NCI-H2081 (cell line): ENCODE measurements at places on chromosomes 7 and 10.
A peak's percentile ranks its signal among the peaks of the same experiment; 100 is the strongest.

- DNase-seq = no peak
Measured at GRCh38 chr10:108633046-108633445, 1290.3 kb downstream of the XPNPEP1 start.

- DNase-seq = no peak
Measured at GRCh38 chr10:17209881-17210280, 8.4 kb upstream of the TRDMT1 start.

- DNase-seq = no peak
Measured at GRCh38 chr10:122194251-122194650, 76.8 kb upstream of the BTBD16 start.

DNA sequence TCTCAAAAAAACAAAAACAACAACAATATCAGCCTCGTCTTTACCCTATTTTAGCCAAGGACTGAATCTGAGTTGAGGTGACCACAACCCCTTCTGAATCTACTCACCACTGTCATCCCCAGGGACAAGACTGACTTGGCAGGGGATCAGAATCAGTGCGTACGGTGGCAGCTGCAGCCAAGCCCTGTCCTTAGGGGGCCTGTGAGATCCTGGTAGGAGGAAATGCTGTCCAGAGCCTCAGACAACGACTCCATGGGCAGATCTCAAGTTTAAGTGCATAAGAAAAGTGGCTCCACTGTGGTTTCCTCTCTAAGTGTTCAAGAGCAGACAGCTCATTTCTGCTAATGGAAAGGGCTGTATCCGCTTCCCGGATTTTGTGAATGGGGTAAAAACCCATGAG lies 22.4 kb upstream of the CYTH3 start:
- peak; percentile 21 for DNase-seq

DNA sequence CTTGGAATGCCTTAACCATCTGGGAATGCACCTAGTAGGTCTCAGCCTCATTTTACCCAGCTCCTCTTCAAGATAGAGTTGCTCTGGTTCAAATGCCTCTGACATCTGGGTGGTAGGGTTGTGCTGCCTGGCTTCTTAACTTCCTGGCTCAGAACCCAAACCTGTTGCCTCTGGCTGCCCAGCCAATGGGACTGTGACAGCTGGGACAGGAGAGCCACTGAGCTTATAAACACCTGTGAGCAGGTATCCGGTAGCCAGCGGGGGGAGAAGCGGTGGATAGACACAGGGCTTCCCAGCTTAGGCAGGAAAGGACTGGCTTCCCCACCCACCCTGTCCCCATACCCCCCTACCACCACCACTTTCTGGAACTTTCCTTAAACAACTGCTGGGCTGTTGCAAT lies 115.8 kb upstream of the CARD11 start:
- no peak for DNase-seq
